Smooth muscle cell of the brain vasculature (primary cell): ENCODE measurements at places on chromosomes 2 and 18.

- DNase-seq: no peak
These were observed 371.4 kb downstream of the OSR1 start for GRCh38 chr2:18987016-18987415.

GRCh38 chr2:37897511-37897910, 27.6 kb upstream of the RMDN2 start:
- no peak for DNase-seq

DNA sequence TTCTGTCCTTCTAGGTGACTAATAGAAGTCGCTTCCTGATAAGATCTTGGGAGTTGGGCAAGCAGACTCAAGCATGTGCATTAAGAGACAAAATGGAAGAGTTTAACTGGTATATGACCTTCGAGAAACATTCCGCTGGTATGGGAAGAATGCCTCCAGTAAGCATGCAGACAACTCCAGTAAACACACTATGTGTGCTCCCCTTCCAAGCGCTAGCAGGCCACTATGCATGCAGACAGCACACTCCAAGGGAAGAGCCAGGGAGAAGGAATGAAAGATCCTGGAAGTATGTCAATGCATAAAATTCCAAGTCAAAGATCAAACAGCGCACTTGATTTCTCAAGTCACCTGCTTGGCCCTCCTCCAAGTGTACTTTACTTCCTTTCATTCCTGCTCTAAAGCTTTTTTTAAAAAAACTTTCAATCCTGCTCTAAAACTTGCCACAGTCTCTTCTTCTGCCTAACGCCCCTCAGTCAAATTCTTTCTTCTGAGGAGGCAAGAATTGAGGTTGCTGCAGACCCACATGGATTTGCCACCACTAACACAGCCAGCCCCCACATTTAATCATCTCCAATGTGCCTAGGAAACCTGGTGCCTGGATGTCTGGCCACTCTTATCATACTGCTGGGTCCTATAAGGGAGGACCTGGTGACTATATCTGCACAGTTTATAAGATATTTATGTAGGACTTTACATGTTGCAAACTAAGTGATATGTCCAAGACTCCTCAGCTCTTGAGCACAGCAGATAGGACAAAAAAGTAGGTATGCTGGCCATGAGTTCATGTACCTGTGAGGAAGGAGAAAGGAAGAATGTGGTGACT, 239.8 kb downstream of the PDE11A start:
- no peak for DNase-seq

DNA sequence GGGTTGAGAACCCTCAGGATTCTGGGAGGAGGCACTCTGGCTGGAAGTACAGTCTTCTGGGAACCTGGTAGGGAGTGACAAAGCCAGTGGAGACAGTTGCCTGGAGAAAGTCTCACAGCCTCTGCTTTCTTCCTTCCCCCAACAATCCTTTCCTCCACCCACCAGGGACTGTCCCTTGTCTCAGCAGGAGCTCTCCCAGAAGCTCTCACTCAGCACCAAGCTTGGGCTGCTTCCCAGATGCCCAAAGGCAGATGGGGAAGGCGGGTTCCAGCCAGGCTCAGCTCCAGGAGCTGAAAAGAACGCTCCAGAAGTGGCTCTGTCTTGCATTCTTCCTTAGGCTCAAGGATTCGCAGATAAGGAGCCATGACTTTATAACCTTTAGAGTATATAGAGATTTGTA, 7.6 kb upstream of the NAGK start:
- no peak for DNase-seq

DNA sequence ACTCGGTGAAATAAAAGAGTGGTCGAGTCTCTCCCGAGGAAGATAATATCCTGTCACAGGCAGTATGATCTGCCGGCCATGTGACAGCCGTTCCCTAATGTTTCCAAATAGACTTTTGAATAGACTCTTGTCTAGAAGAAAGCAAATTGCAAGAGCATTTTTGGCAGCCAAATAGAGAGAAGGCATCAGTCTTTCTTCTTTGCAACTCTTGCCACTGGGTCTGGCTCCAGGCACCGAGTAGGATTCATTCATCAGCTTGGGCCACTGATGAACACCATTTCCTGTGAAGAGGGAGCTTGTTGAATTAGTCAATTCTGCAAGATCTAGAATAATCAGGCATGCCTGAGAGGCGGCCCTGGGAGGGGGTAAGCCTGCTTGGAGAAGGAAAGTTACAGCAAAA, 165.6 kb downstream of the KLHL29 start:
- no peak for DNase-seq

DNA sequence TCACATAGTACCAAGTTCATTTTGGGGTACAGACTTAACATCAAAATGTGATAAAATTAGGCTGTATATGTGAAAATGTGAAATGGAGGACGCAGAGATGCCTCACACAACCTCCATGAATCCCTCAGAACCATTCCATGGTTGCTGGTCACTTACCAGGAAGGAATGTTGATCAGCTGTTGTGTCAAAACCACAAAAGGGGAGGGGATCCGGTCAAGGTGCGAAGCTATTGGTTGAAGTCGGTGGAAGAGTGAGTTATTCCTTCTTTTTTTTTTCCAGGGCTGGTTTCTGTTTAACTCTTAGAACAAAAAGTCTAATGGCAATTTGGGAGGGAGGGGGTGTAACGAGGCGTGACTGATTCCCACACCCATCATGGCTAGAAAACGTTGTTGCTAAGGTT, 32.3 kb upstream of the REG3A start:
- no peak for DNase-seq

GRCh38 chr18:80161781-80162417, 52.8 kb downstream of the ADNP2 start:
- DNase-seq: no peak

- DNase-seq: no peak
These were observed 1044.4 kb upstream of the CNTNAP5 start for GRCh38 chr2:122980671-122981070.

GRCh38 chr18:3593381-3593903, 143.5 kb downstream of the TGIF1 start:
- no peak for DNase-seq

GRCh38 chr18:29160170-29160569, 983.2 kb upstream of the CDH2 start:
- no peak for DNase-seq

DNA sequence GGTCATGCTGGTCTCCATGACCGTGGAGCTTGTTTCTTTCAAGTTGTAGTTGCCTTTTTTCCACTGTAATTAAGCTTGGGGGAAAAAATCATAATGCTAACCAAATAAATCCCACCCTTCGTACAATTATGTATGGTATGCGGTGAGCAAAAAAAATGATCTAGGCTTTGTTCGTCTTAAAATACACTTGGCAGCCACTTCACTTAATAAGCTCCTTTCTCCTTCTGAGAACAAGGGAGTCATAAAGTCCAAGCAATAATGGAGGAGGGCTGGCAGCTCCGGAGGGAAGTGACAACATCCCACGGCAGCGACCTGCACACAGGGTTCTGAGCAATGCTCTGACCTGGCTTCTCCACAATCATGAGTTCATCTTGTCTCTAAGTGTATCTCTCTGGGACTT, 91.2 kb upstream of the KLHL29 start:
- DNase-seq: no peak

GRCh38 chr2:167963899-167964649, 283.3 kb downstream of the STK39 start:
- DNase-seq: no peak

DNA sequence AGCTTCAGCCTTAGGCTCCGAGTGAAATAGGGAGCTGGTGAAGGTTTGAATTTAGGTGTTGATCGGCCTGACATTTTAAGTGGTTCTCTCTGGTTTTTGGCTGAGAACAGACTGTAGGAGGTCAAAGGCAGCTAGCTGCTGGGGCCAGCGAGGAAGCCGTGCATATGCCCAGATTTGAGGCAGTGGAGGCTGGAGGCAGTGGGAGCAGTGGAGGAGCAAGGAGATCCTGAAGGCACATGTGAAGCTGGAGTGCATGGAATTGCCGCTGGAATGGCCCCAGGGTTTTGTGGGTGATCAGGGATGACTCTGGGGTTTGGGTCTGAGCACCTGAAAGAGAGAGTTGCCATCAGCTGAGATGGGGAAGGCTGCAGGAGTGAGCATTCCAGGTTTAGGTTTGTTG, 25.1 kb downstream of the STEAP3 start:
- no peak for DNase-seq

GRCh38 chr2:226211439-226211838, 588.2 kb downstream of the IRS1 start:
- peak; percentile 58 for DNase-seq

DNA sequence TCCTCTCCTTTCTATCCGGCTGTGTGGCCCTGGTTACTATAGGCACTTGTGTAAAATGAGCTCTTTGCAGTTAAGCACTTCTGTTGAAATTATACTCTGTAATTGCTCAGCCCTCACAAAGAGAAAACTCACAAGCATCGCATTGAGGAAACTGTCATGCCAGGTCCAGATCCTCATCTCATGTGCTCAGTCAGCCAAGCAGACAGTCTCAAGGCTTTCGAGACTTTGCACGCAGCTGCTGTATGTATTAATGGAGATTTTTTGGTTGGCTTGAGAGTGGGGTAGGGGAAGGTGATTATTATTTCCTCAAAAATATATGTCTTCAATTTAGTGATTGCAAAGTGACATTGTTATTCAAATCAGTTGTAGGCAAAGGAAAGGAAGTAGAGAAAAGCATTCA, 33.0 kb upstream of the PHLPP1 start:
- DNase-seq: no peak

- DNase-seq: no peak
These were observed 5.6 kb downstream of the RBKS start for GRCh38 chr2:27884601-27885000.

DNA sequence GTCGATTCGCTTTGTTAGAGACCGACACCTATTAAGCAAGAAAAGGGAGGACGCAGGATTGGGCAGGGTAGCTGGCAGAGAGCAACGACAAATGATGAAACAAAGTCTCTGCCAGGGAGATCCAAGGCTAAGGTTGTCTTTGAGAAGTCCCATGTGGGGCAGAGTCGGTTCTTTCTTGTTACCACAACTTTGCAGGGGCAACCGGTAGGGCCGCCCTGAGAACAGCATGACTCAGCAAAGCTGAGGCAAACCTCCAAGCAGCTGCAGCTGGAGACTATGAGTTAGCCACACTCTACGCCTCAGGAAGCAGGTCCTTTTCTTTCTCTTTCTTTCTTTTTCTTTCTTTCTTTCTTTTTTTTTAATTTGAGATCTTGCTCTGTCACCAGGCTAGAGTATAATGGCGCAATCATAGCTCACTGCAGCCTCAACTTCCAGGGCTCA, 452.3 kb upstream of the ID2 start:
- peak; percentile 18 for DNase-seq

- no peak for DNase-seq
These were observed 2.8 kb downstream of the CYTIP start for GRCh38 chr2:157441072-157441454.

GRCh38 chr2:317501-318424, 29.9 kb upstream of the ALKAL2 start:
- peak; percentile 62 for DNase-seq
